ENCODE measurements at places on chromosomes 16 and 17. TPM values are rescaled to one million over a fixed set of nuclear protein-coding genes. Genes with fewer than 3 reads are reported as not detected.

The KLHL10 gene
- 0.13 TPM for total RNA-seq

The CTRL gene
- 0.26 TPM for total RNA-seq

The GUCY2D gene
- total RNA-seq, result 0.13 TPM

The MT4 gene
- not detected for total RNA-seq

The INO80E gene
- total RNA-seq, result 22.6 TPM

The HSD11B2 gene
- 2.1 TPM for total RNA-seq
